Fibroblast of skin of scalp (primary cell): ENCODE measurements at places on chromosomes 2 and 18.

DNA sequence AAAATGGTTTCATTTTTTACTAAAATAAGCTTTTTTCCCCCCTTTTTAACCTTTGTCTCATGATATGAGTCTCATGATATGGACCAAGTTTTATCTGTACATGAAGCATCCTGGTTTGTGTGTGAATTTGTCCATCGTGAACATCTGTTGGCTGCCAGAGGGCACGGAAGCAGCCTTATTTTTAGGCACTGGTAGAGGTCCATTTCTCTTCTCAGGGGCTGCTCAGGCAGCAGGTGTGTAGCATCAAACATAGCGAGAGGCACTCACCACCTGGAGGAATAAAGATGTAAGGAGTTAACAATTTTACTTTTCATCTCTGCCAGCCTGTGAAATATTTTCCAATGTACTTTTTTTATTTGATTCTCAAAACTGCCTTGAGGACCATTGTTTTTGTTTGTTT lies 134.5 kb downstream of the RHBDD1 start:
- DNase-seq: no peak

DNA sequence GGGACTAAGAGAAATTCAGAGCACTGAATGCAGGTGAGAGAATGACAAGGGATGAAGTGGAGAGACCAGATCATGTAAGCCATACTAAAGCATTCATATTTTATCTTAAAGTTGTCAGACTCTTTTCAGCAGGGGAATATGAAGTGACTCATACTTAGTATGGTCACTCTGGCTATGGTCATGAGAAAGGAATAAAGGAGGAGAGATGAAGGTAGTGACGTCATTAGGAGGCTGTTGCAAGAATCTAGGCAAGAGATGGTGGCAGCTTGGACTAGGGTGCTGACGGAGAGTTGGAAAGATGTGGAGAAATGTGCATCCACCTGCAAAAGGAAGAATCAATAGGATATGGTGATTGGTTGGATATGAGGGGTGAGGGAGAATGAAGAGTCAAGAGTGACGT lies 203.2 kb upstream of the ACVR2A start:
- DNase-seq: peak; percentile 11

DNA sequence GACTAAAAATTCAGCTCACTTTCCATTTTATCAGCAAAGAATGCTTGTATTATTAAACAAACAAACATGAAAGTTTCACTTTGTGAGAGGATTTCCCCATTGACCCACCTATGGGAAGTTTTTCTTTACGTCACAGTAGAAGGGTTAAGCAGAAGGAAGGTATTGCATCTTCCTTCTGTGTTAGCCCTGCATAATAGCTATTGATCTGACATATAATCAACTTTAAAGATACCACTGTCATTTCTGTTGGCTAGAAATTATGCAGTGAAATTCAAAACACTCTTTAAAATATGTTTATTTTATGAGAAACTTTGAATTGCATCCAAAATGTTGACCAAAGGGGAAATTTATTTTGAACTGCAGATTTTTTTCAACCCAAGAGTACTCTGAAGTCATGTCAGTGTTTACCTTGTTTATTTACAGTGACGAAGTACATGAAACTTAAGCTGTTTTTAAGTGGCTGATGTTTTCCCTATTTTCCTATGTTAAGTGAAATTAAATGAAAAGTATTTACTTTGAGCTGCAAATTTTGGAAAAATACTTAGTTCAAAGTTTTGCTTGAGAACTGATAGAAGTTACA lies 566.4 kb downstream of the ZEB2 start:
- no peak for DNase-seq

- DNase-seq: no peak
Observed at GRCh38 chr2:196568506-196568905, 71.0 kb upstream of the CCDC150 start.

DNA sequence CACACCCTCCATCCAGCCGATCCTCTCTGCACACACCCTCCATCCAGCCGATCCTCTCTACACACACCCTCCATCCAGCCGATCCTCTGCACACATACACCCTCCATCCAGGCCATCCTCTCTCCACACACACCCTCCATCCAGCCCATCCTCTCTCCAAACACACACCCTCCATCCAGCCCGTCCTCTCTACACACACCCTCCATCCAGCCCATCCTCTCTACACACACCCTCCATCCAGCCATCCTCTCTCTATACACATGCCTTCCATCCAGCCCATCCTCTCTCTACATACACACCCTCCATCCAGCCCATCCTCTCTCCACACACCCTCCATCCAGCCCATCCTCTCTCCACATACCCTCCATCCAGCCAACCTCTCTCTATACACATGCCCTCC lies 83.1 kb downstream of the EIPR1 start:
- no peak for DNase-seq

DNA sequence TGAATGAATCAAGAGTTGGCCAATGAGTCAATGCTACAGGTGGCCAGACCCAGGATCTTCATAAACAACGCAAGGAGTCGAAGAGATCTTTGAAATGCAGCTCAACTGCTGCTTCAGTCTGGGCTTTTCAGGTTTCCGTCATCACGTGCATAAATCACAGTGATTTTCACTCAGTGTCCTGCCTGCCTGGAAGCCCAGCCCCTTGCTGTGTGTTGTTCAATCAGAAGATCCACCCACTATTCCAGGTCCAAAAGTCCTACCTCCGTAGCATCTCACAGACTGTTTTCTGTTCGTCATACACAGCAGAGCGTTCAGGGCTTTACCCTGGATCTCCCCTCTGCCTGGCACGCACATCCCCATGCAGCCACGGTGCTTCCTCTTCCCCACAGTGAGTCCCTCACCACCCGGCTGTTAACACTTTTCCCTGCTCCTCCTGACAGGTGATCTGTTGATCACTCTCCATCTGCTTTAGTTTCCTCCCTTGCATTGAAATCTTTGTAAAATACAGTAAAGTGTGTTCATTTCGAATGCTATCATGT lies 216.3 kb downstream of the MYT1L start:
- no peak for DNase-seq

GRCh38 chr18:12742453-12742852 lies 39.6 kb downstream of the PSMG2 start:
- DNase-seq: peak; percentile 85

DNA sequence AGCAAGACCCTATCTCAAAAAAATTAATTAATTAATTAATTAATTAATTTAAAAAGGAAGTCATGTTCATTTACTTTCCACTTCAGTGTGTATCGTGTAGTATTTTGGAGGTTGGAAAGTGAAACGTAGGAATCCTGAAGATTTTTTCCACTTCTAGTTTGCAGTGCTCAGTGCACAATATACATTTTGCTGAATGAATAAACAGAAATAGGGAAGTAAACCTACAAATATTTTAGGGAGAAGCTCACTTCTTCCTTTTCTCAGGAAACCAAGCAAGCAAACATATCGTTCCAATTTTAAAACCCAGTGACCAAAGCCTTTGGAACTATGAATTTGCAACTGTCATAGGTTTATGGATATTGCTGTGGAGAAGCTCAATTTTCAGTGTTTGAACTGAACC lies 27.8 kb downstream of the SLC14A1 start:
- no peak for DNase-seq

DNA sequence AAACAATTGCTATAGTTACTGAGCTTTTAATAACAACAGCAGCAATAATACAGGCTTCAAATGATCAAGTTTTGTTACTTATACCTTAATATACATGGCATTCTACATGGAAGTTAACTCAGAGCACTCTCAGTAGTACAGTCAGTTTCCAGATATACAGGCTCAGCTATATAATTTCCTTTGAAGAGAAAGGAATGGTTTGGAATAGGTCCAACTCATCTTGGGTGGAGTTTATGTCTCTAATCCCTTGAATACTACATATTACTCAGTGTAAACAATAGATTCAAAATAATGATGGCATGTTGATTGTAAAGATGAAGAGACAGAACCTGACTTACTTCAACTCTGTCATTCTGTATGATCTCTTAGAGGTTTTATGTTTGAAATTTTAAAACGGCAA lies 174.9 kb downstream of the EPHA4 start:
- peak; percentile 1 for DNase-seq

DNA sequence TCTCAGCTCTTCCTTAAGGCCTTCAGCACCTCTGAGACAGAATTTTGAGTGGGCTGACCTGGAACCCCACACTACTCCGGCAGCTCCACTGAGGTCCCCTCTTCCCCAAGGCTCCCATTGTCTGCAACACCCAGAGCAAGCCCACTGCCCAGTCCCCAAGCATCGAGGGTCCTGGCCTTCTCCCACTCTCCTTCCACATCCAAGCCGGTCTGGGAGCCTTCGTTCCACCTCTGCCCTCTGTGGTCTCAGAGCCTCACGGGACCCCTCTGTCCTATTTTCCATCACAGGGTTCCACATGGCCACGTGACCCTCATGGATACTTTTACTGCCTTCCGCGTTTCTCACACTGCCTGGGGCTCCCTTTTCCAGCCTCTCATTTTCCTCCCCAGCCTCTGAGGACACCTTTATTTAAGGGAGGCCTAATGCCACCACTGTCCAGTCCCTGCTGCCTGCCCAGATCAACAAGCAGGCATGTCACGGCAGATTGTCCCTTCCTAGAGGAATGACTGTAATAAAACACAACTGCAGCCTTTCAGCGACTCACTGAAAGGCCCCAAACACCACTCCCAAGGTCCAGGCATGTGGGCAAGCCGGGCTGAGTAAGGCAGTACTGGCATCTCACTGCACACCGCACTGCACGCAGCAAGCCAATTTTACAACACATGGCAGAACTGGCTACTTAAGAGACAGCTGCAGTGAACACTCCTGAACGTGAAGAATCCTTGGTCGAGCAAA lies 7.9 kb upstream of the SALL3 start:
- DNase-seq: no peak

DNA sequence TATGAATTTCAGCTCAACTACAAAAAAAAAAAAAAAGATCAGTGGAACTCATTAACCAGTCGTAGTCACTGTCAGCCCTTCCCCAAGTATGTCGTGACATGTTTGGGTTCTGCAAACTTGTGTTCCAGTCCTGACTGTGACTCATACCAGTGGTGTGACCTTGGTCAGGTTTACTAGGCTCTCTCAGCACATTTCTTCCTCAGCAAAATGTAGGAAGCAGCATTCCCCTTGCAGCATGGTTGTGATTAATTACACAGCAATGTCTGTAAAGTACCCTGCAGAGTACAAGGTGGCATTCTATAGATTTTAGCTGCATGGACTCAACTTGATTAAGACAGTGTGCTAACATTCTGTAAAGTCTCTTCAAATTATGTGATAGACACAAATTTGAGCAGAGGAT lies 156.9 kb downstream of the LAMA1 start:
- DNase-seq: peak; percentile 63

DNA sequence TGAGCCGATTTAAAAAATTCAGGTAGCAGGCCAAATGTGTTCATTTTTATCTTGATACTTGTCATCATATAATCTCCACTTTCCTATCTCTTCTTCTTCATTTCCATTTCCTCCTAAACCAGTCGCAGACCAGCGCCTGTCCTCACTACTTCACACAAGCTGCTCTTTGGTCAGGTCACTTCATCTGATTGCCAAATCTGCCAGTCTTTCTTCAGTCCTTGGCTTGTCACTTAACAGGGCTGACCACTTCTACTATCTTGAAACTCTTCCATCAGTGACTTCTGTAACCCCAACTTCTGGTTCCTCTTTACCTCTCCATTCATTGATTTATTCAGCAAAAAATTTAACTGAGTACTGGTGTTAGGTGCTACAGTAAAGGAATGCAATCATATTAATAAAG lies 18.0 kb upstream of the SPRED2 start:
- DNase-seq: no peak
